ENCODE measurements at places on chromosomes 5 and 9. TPM values are rescaled to one million over a fixed set of nuclear protein-coding genes. Genes with fewer than 3 reads are reported as not detected.
A peak's percentile ranks its signal among the peaks of the same experiment; 100 is the strongest.

ARID3C gene
- total RNA-seq: under 0.01 TPM

LIFR gene
- total RNA-seq: 65.1 TPM

GRCh38 chr5:59207401-59207800 lies 624.5 kb downstream of the RAB3C start:
- H3K4me1 ChIP-seq: no peaks in the 10 kb centered on the region
- DNase-seq: peak; percentile 40
- H3K27me3 ChIP-seq: no peaks in the 10 kb centered on the region
- H3K36me3 ChIP-seq: no peaks in the 10 kb centered on the region

GRCh38 chr5:34905564-34905963 lies 9.7 kb downstream of the RAD1 start:
- no peaks in the 10 kb centered on the region for H3K27me3 ChIP-seq
- H3K36me3 ChIP-seq: peaks cover 2% of the 10 kb centered on the region
- no peak overlapping the region for H3K27ac ChIP-seq
- H3K4me1 ChIP-seq: no peaks in the 10 kb centered on the region
- DNase-seq: peak; percentile 39

DNA sequence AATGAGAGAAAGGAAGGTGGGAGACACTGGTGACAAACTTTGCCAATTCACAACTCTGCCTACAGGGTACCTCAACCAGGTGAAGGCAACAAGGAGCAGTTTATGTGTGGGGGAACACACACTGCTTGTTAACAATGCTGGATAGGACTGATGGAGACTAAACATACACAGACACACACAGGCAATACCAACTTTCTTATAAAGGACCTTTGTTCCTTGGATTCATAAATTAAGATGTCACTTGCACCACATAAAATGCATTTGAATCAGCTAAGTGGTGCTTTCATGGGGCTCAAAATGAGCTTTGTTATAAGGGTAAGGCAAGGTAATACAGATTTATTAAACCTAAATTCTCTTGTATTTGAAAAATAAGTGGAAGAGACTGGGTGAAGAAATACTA lies 4.0 kb downstream of the TSTD2 start:
- H3K27ac ChIP-seq: no peak overlapping the region
- no peak for DNase-seq
- H3K27me3 ChIP-seq: no peaks in the 10 kb centered on the region
- no peak overlapping the region for H3K4me3 ChIP-seq

BSPRY gene
- total RNA-seq: not detected

GABRG2 gene
- under 0.01 TPM for total RNA-seq

ZNF879 gene
- 7.1 TPM for total RNA-seq

DNA sequence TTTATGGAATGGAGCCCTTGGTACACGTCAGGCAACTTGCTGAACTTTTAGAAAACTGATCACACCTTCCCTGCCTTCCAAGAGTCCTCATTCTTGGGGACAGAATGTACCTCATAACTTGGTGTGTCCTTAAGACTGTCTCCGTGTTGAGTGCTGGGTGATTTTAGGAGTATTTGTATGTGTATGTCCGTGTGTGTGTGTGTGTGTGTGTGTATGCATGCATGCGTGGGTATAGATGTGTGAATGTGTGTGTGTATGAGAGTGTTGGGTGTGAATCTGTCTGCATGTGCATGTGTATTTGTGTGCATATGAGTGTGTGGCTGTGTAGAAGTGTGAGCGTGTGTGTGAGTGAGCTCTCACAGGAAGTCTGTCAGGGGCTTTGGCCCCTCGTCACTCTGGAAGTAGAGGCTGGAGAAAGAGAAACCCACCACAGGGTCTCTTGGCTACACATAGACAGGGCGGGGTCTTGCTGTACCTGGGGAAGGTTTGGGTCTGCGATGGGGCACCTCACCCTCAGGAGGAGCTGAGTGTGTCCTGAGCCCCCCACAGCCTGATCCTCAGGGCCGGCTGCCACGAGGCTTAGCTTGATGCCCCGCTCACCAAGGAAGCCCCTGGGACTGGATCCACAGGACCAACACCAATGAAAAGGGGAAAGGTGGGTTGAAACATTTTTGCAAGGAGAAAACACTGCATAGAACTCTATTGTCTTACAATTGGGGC lies 33.1 kb upstream of the ANKRD33B start:
- no peak overlapping the region for H3K27ac ChIP-seq
- H3K4me3 ChIP-seq: no peak overlapping the region
- H3K27me3 ChIP-seq: no peaks in the 10 kb centered on the region

GRCh38 chr9:92631452-92632343 lies 38.2 kb downstream of the IPPK start:
- H3K4me1 ChIP-seq: no peaks in the 10 kb centered on the region
- H3K27me3 ChIP-seq: no peaks in the 10 kb centered on the region
- DNase-seq: no peak
- H3K36me3 ChIP-seq: peaks cover 9% of the 10 kb centered on the region
- H3K4me3 ChIP-seq: no peak overlapping the region
- H3K27ac ChIP-seq: no peak overlapping the region

DNA sequence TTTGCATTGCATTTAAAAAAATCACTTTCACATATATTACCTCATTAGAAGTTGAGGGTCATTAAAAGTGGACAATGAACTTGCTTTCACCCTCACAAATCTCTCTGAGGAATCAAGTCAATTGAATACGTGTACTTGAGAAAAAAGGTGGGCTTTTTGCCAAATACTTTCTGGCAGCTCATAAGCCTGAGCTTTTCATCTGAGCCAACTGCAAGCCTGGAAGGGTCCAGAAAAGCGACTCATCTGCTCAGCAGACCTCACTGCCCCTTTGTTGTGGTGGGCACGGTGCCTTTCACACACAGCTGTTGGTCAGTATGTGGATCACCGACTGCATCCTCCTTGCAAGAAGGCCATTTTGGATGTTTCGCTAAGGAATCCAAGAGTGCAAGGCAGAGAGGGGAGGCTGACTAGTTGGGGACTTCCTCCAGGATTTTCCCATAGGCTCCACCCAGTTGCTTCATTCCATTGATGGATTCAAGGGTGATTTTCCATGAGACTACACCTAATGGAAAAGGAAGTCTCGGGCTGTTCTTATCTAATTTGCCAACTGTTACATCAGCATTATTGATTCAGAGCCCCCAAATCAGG lies 564.7 kb downstream of the PDE4D start:
- no peaks in the 10 kb centered on the region for H3K36me3 ChIP-seq
- no peaks in the 10 kb centered on the region for H3K27me3 ChIP-seq
- DNase-seq: peak; percentile 87
- H3K27ac ChIP-seq: no peak overlapping the region
- no peak overlapping the region for H3K4me3 ChIP-seq

GRCh38 chr5:98997000-98997399 lies 68.2 kb upstream of the CHD1 start:
- no peaks in the 10 kb centered on the region for H3K27me3 ChIP-seq
- H3K4me1 ChIP-seq: no peaks in the 10 kb centered on the region
- no peaks in the 10 kb centered on the region for H3K36me3 ChIP-seq
- H3K27ac ChIP-seq: no peak overlapping the region
- peak; percentile 54 for DNase-seq
- H3K4me3 ChIP-seq: no peak overlapping the region

PPP1R2B gene
- total RNA-seq: 0.17 TPM

- DNase-seq: peak; percentile 81
- H3K27me3 ChIP-seq: no peaks in the 10 kb centered on the region
- peaks cover 2% of the 10 kb centered on the region for H3K4me1 ChIP-seq
- H3K36me3 ChIP-seq: no peaks in the 10 kb centered on the region
- no peak overlapping the region for H3K27ac ChIP-seq
Observed at GRCh38 chr9:88694625-88695024, 159.6 kb downstream of the NXNL2 start.

TAF1L gene
- under 0.01 TPM for total RNA-seq

MAST4 gene
- 10.5 TPM for total RNA-seq

- H3K4me3 ChIP-seq: no peak overlapping the region
- no peaks in the 10 kb centered on the region for H3K4me1 ChIP-seq
- DNase-seq: no peak
- H3K27ac ChIP-seq: no peak overlapping the region
Observed at GRCh38 chr5:10045376-10045775, 204.3 kb downstream of the ATPSCKMT start.

- peak; percentile 79 for DNase-seq
- H3K27ac ChIP-seq: peak overlapping the region; percentile 81
- H3K27me3 ChIP-seq: no peaks in the 10 kb centered on the region
- no peaks in the 10 kb centered on the region for H3K36me3 ChIP-seq
- no peak overlapping the region for H3K4me3 ChIP-seq
Observed at GRCh38 chr9:110081395-110081794, 126.6 kb downstream of the C9orf152 start.

DNA sequence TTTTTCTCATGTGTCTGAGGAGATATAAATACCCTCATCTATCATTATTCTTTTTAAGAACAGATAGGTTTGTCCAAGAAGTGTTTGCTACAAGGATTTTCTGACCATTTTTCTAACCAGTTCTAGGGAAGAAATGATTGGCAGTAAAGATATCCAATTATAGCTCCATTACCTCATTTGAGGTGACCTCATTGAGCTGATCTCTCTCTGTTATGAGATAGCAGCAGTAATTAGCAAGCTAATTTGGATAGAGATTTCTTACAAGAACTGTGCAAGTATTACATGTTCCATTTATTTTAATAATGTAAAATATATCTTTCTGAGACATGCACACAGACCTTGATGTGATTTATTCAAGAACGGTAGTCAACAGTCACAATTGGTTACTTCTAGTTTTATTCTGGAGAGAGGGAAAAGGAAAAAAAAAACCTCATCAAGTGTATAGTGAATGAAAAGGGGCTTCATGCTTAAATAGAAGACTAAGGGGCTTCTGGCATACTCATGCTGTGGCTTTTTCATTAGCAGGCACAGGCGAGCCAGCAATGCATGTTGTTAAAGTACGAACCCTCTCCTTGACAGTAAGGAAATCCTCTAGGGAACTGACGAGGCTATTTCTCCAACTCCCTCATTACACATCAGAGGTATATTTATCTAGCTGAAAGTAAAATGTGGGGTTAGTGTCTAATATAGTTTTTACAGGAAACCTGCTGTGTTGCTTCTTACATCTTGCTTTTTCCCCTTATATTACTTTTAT lies 127.3 kb downstream of the NUDT12 start:
- H3K4me1 ChIP-seq: peaks cover 2% of the 10 kb centered on the region
- H3K36me3 ChIP-seq: no peaks in the 10 kb centered on the region
- H3K27ac ChIP-seq: no peak overlapping the region
- H3K4me3 ChIP-seq: no peak overlapping the region

GRCh38 chr9:130665431-130666392 lies 1.3 kb downstream of the PRDM12 start:
- H3K27ac ChIP-seq: no peak overlapping the region
- no peak for DNase-seq
- H3K27me3 ChIP-seq: peaks cover 68% of the 10 kb centered on the region

- no peaks in the 10 kb centered on the region for H3K36me3 ChIP-seq
- H3K4me1 ChIP-seq: no peaks in the 10 kb centered on the region
- H3K4me3 ChIP-seq: no peak overlapping the region
- H3K27ac ChIP-seq: no peak overlapping the region
- no peak for DNase-seq
Observed at GRCh38 chr5:151648089-151648488, 38.6 kb downstream of the SPARC start.

- H3K27ac ChIP-seq: no peak overlapping the region
- no peak for DNase-seq
- H3K36me3 ChIP-seq: no peaks in the 10 kb centered on the region
- H3K27me3 ChIP-seq: no peaks in the 10 kb centered on the region
- no peak overlapping the region for H3K4me3 ChIP-seq
- H3K4me1 ChIP-seq: no peaks in the 10 kb centered on the region
Observed at GRCh38 chr9:106467865-106468164, 395.2 kb upstream of the ZNF462 start.

DNA sequence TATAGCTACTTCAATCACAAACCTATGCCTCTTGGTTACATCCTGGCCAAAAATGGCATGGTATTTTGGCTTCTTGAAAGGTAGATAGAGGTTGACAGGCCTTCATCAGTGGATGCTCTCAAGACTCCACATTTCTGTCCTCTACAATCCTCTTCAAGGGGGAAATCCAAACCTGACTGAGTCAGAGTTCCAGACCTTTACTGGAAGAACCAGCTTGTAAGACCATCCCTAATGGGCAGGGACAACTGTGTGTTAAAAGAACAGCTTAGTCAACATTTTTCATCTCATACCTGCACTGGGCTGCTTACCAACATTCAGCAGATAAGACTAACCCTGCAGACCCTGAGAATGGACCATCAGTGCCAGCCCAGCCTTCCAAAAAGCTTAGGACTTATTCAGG lies 155.7 kb downstream of the CDK5RAP2 start:
- H3K36me3 ChIP-seq: no peaks in the 10 kb centered on the region
- H3K4me1 ChIP-seq: no peaks in the 10 kb centered on the region
- no peak for DNase-seq
- H3K4me3 ChIP-seq: no peak overlapping the region
- H3K27ac ChIP-seq: no peak overlapping the region

- H3K4me3 ChIP-seq: peak overlapping the region; percentile 62
- no peaks in the 10 kb centered on the region for H3K36me3 ChIP-seq
- H3K27ac ChIP-seq: peak overlapping the region; percentile 70
- peaks cover 4% of the 10 kb centered on the region for H3K4me1 ChIP-seq
- no peaks in the 10 kb centered on the region for H3K27me3 ChIP-seq
- DNase-seq: peak; percentile 54
Observed at GRCh38 chr9:71911908-71912335, 483 bp downstream of the C9orf85 start.

PHF24 gene
- total RNA-seq: 0.17 TPM

PCDHA10 gene
- total RNA-seq: 0.26 TPM

POLE3 gene
- total RNA-seq: 17.3 TPM

- no peak for DNase-seq
- H3K27ac ChIP-seq: no peak overlapping the region
- H3K27me3 ChIP-seq: no peaks in the 10 kb centered on the region
- no peaks in the 10 kb centered on the region for H3K4me1 ChIP-seq
- no peaks in the 10 kb centered on the region for H3K36me3 ChIP-seq
- H3K4me3 ChIP-seq: no peak overlapping the region
Observed at GRCh38 chr9:85077944-85078343, 408.4 kb downstream of the NTRK2 start.

IL31RA gene
- 2.6 TPM for total RNA-seq

GRCh38 chr5:124136609-124137008 lies 609.8 kb downstream of the ZNF608 start:
- no peak overlapping the region for H3K4me3 ChIP-seq
- H3K4me1 ChIP-seq: no peaks in the 10 kb centered on the region
- no peaks in the 10 kb centered on the region for H3K27me3 ChIP-seq
- H3K27ac ChIP-seq: no peak overlapping the region

- DNase-seq: no peak
- no peaks in the 10 kb centered on the region for H3K27me3 ChIP-seq
- H3K4me3 ChIP-seq: no peak overlapping the region
- peaks cover 32% of the 10 kb centered on the region for H3K36me3 ChIP-seq
- H3K4me1 ChIP-seq: no peaks in the 10 kb centered on the region
Observed at GRCh38 chr5:14357851-14358250, 214.7 kb downstream of the TRIO start.

GRCh38 chr5:67299231-67299735 lies 102.7 kb upstream of the CD180 start:
- H3K4me3 ChIP-seq: no peak overlapping the region
- peak; percentile 95 for DNase-seq
- no peaks in the 10 kb centered on the region for H3K36me3 ChIP-seq
- H3K4me1 ChIP-seq: peaks cover 18% of the 10 kb centered on the region
- H3K27ac ChIP-seq: no peak overlapping the region
- H3K27me3 ChIP-seq: no peaks in the 10 kb centered on the region
